ENCODE measurements at places on chromosomes 6 and 20. TPM values are rescaled to one million over a fixed set of nuclear protein-coding genes. Genes with fewer than 3 reads are reported as not detected.

The KIAA1755 gene
- 0.44 TPM for total RNA-seq

The NR2E1 gene
- total RNA-seq: 0.03 TPM

The TP53TG5 gene
- total RNA-seq: not detected

The PRELID3B gene
- total RNA-seq: 102 TPM

The SLC17A3 gene
- total RNA-seq: not detected

The FAM209B gene
- not detected for total RNA-seq

The ISM1 gene
- not detected for total RNA-seq

The GUCA1A gene
- not detected for total RNA-seq

The CGAS gene
- 0.05 TPM for total RNA-seq

The LCA5 gene
- total RNA-seq: 10.2 TPM

The BHLHE23 gene
- not detected for total RNA-seq

The KIF25 gene
- not detected for total RNA-seq

The GMPR gene
- 21.3 TPM for total RNA-seq

GRCh38 chr20:9276966-9277468 is 208.1 kb downstream of the PLCB4 start:
- DNase-seq: no peak

GRCh38 chr20:13336308-13337089 is 115.4 kb downstream of the ISM1 start:
- no peak for DNase-seq

DNA sequence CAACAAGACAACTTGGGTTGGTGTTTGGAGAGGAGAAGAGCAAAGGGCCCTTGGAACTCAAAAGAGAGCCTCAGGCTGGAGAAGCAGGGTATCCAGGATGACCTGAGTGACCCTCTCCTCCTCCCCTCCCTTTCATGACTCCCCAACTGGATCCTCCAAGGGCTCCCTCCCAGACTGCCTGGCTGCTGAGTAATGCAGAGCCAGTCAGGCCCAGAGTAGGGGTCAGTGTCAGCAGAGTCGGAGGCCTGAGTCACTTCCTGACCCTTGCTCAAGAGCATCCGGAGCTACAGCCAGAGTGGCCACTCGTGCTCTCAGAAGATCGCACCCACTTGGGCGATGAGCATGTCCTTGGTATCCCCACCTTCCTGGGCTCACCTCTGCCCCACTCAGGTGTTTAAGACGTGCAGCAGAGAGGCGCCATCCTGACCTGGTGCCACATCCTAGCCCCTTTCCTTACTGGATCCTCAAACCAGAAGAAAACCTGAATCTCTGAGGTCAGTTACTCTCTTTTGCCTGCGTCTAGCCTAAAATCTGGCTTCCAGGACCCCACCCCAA is 2.8 kb upstream of the MAPK13 start:
- peak; percentile 65 for DNase-seq

- no peak for DNase-seq
Observed at GRCh38 chr20:20253744-20254330, 114.1 kb upstream of the INSM1 start.

DNA sequence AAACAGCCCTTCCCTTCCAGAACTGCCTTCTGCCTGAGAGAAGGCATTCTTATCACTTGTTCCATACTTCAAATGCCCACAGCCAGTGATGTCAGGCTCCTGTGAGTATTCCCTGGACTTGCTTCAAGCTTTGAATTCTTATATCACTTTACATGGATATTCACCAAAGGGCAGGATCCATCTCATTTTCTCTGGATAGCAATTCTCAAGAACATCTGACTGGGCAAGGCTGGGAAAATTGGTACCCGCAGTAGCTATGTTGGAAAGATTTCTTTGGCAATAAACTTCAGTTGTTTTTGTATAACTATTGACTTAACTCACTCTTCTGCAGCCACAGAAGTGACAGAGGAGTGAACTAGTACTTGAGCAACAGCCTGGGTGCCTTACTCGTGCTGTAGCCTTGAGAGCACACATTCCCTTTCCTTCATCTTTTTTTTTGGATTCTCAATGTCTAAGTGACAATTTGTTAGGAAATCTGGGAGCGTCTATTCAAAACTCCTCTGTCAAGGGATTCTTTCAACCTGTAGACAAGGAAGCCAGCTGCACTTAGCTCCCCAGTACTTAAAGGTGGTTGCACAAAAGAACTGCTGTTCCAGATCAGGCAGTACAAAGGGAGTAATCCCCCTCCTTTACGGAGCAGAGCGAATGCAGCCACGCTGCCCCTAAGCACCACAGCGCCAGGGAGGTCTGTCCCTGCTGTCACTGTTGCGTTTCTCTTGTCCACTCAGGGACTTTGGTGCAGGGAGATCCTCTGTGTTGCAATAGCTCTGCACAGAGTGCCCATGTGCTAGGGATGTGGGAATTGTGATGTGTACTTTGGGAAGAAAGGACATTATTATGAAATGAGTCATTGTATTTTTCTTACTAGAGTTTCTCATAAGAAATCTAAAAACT is 69.6 kb downstream of the JAG1 start:
- peak; percentile 92 for DNase-seq

- DNase-seq: no peak
Observed at GRCh38 chr6:6033858-6034257, 27.1 kb upstream of the NRN1 start.

- no peak for DNase-seq
Observed at GRCh38 chr20:841568-842546, 8.3 kb downstream of the FAM110A start.

GRCh38 chr6:116096979-116097816 is 3.5 kb upstream of the NT5DC1 start:
- no peak for DNase-seq

DNA sequence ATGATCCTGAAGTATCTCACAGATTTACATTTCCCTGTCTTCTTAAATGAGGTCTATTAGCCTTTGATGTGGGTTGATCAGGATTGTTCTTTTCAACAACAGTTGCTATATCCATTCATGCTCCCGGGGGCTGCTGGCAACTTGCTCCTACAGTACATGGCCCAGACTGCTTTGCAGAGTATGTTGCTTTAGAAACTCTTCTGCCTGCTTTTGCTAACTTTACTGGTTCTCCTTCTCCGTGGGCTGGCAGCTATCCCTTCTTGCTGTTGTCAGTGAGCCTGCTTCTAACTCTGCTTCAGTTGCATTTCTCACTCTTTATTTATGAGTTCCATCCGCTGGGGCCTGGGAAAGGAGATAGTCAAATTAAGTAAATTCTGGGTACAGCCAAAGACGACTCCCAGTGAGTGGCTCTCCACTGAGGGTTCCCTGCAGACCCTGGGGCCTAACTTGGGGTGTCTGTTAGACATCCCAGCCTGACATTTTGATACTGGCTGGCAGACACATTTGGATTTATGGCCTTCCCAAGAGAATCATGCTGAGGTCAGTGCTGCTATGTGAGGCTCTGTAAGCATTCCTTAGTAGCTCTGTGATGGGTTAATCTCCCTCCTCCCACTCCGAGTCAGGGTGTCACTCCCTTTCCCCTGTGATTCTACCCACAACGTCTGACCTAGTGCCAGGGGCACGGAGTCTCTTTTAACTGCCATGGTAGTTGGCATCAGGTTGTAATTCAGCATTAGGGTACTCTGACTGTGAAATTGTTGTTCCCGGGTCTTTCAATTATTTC is 73.6 kb downstream of the SLX4IP start:
- peak; percentile 44 for DNase-seq

- DNase-seq: peak; percentile 30
Observed at GRCh38 chr6:166614589-166614988, 12.5 kb downstream of the RPS6KA2 start.

DNA sequence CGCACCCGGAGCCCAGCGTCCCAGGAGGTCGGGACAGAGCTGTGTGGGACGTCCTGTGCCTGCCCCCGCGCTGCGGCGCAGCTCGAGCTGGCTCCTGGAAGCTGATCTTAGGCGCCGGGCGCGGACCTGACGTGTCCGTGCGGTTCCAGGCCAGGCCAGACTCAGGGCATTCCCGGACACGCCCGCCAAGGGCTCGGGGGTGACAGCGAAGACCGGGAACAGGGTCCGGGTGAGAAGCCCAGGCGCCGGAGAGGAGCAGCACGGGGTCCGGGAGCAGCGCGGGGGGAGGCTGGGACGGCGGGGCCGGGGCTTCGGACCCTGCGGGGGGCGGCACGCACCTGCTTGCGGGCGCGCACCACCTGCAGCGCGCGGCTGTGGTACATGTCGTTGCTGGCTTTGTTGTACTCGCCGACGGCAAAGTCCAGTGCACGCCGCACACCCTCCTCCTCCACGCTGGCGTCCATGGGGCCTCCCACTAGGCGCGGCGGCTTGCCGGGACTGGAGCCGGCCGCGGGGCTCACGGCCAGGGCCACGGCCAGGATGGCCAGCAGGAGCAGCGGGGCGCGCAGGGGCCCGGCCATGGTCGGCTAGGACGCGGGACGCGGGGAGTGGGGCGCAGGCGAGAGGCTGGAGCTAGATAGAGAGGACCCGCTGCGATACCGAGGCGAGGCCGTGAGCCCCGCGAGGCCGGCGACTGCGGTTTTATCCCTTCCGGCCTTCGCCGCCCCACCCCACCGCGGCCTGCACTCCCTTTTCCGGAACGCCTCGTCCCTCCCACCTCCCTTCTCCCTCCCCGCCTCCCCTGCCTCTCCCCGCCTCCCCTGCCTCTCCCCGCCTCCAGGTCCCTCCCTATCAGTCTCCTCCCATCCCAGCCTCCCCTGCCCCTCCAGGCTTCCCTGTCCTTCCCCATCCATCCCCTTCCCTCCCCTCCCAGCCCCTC is at the start of gene CST3:
TSS of gene CST3 (minus strand) at position 674 of the 940 bp plus-strand sequence. CDS start at position 581, 93 bp downstream.
- DNase-seq: peak; percentile 81

GRCh38 chr6:14231501-14232280 is 114.1 kb downstream of the CD83 start:
- DNase-seq: no peak

GRCh38 chr20:35306931-35307517 is 14.8 kb upstream of the FAM83C start:
- peak; percentile 83 for DNase-seq

GRCh38 chr6:93701526-93701925 is 282.2 kb upstream of the EPHA7 start:
- no peak for DNase-seq

- DNase-seq: no peak
Observed at GRCh38 chr20:3751675-3752385, 15.7 kb downstream of the ADISSP start.

DNA sequence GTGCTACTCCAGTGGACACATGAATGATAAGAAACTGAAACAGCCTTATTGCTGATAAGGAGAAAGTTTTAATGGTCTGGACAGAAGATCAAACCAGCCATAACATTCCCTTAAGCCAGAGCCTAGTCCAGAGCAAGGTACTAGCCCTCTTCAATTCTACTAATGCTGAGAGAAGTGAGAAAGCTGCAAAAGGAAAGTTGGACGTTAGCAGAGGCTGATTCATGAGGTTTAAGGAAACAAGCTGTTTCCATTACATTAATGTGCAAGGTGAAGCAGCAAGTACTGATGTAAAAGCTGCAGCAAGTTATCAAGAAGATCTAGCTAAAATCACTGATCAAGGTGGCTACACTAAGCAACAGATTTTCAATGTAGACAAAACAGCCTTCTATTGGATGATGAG is 634.4 kb downstream of the KIF16B start:
- no peak for DNase-seq

GRCh38 chr20:57509665-57510237 is 15.2 kb downstream of the CTCFL start:
- no peak for DNase-seq

DNA sequence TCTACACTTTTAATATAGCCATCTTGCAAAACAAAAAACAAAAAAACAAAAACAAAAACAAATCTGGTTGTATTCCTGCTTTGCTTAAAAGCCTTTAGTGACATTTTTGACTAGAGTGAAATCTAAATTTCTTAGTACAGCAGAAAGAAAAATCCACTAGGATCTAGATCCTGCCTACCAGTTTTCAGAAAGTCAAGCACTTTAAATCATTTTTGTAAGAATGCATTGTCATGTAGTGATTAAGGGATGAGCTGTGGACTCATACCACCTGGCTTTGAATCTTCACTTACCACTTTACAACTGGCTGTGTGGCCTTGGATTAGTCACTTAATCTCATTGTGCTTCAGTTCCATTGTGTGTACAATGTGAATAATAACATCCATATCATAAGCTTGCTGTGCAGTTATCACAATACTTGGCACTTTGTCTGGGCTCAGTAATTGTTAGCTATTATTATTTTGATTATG is 4.0 kb downstream of the MKKS start:
- DNase-seq: peak; percentile 39

- no peak for DNase-seq
Observed at GRCh38 chr6:87990871-87991270, 56.8 kb upstream of the SPACA1 start.

GRCh38 chr6:70821751-70822150 is 135.1 kb downstream of the B3GAT2 start:
- no peak for DNase-seq

- no peak for DNase-seq
Observed at GRCh38 chr6:166809721-166810120, 146.6 kb downstream of the RNASET2 start.

- DNase-seq: no peak
Observed at GRCh38 chr20:31824554-31825313, 5.6 kb downstream of the MYLK2 start.

- DNase-seq: no peak
Observed at GRCh38 chr6:166379800-166380199, 2.9 kb downstream of the MPC1 start.

- no peak for DNase-seq
Observed at GRCh38 chr6:133818320-133818719, 70.6 kb upstream of the TCF21 start.

GRCh38 chr6:108693430-108694154 is 132.9 kb downstream of the FOXO3 start:
- no peak for DNase-seq

DNA sequence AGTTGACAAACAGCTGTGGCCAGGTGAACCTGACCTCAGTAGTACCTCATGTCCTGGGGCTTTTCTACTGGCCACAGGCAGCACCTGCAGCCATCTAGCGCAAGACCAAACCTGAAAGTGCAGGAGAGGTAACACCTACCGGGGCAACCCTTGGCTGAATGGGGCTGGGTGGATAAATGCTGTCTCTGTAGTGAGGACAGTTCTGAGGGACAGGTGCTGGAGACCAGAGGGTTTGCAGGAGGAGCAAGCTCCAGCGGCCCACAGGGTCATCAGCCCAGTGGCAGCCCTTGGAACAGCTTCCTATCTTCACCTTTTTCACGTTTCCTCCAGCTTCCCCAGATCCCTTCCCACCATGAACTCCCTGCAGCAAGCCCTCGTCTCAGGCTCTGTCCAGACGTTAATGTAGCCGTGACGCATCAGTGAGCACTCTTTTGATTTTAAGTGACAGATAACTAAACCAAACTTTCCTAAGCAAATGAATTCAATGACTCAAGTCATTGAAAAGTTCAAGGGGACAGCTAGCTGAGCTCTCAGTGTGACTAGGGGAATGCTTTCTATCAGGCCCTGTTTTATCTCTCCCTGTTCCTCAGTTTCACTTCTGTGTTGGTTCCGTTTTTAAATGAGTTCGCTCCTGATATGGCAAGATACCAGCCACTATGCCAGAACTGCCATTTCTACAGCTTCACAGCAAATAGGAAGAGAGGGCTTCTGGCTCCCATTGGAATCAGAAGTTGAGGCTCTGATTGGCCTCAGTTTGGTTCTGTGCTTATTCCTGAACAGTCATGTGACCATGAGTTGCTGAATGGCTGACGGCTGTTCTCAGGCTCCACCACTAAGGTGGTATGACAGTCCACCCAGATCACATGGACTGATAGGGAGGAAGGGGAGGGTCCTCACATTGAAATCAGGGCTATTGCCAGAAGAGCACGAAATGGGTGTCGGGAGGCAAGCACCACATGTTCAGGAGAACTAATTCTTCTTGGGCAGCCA is 12.1 kb upstream of the PFDN4 start:
- DNase-seq: no peak

GRCh38 chr6:22082218-22082617 is 214.6 kb downstream of the PRL start:
- DNase-seq: no peak
